ENCODE measurements at places on chromosomes 11 and 22.

DNA sequence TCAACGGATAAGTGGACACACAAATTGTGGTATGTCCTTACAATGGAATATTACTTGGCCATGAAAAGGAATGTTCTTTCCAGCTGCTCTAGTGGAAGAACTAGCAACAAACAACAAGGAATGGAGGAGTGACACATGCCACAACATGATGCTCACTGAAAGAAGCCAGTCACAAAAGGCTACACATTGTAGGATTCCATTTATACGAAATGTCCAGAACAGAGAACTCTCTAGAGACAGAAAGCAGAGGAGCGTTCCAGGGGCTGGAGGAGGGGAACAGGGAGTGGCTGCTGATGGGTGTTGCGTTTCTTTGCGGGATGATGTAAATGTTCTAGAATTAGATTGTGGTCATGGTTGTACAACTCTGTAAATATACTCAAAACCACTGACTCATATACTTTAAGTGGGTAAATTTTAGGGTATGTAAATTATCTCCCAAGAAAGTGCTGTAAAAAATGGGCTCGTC, 32.4 kb upstream of the PDGFB start:
- DNase-seq, result no peak
- H3K36me3 ChIP-seq, result no peaks in the 10 kb centered on the region
- no peaks in the 10 kb centered on the region for H3K27me3 ChIP-seq

DNA sequence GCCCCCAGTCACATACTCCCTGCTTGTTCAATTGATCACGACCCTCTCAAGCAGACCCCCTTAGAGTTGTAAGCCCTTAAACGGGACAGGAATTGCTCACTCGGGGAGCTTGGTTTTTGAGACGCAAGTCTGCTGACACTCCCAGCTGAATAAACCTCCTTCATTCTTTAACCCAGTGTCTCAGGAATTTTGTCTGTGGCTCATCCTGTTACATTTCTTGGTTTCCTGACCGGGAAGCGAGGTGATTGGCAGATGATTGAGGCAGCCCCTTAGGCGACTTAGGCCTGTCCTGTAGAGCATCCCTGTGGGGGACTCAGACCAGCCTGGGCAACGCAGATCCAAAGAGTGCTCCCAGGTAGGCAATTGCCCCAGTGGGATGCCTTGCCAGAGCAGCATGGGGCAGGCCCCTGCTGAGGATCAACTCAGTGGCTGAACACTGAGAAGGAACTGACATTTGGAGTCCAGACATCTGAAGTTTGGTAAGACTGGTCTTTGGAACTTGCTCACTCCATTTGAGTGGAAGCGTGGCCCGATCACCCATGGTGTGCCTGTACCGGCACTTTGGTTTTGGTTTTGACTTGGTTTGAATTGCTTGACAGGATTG, 51.5 kb downstream of the NEU3 start:
- no peaks in the 10 kb centered on the region for H3K36me3 ChIP-seq
- DNase-seq, result no peak
- no peak overlapping the region for H3K4me3 ChIP-seq

GRCh38 chr11:116710001-116710674, 62.6 kb downstream of the BUD13 start:
- no peaks in the 10 kb centered on the region for H3K27me3 ChIP-seq
- H3K27ac ChIP-seq, result no peak overlapping the region
- no peak overlapping the region for H3K4me3 ChIP-seq
- no peak for DNase-seq
- no peaks in the 10 kb centered on the region for H3K36me3 ChIP-seq

- H3K4me3 ChIP-seq, result no peak overlapping the region
- H3K4me1 ChIP-seq, result peaks cover 7% of the 10 kb centered on the region
- no peak overlapping the region for H3K27ac ChIP-seq
- no peaks in the 10 kb centered on the region for H3K36me3 ChIP-seq
- no peaks in the 10 kb centered on the region for H3K27me3 ChIP-seq
Observed at GRCh38 chr22:22384668-22385244, 123.8 kb downstream of the ZNF280B start.

DNA sequence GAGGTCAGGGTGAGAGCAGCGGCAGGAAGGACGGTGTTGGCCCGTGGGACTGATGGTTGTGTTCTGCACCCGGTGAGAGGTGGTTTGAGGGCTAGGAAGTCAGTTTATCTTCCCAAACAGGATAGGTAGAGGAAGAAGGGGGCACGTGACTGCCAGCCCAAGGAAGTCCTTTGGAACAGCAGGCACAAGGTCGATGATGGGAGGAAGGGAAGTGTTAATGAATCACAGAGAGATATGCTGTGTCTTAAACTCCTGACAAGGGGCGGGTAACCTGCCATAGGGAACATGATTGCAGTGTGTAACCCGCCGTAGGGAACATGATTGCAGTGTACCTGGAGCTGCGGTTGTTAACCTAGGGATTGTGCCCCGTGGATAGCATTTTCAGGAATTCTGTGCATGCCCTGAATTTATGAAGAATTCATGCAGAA, 49.0 kb downstream of the PRR5L start:
- H3K4me1 ChIP-seq, result no peaks in the 10 kb centered on the region
- H3K27ac ChIP-seq, result no peak overlapping the region
- no peak overlapping the region for H3K4me3 ChIP-seq
- H3K36me3 ChIP-seq, result no peaks in the 10 kb centered on the region
